ENCODE measurements at places on chromosomes 16 and 17. TPM values are rescaled to one million over a fixed set of nuclear protein-coding genes. Genes with fewer than 3 reads are reported as not detected.

Gene NSF
- 56.4 TPM for total RNA-seq

- DNase-seq, result no peak
Observed at GRCh38 chr17:13678361-13678760, 76.6 kb upstream of the HS3ST3A1 start.

Gene KRTAP9-1
- not detected for total RNA-seq

Gene TLK2
- total RNA-seq, result 29.1 TPM

Gene SLC38A7
- total RNA-seq, result 23.7 TPM

DNA sequence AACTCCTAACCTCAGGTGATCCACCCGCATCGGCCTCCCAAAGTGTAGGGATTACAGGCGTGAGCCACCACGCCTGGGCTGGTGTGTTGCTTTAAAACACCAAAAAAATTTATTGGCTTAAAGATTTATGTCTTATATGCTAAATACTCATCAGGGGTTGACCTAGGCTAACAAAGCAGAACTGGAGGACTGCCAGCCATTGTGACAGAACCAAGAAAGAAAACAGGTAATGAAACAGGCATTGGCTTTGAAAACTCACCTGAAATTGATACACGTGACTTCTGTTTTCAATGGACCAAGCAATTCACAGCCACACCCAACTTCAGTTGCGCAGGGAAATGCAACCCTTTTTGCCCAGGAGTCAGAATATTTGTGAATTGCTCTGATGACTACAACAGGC, 4.9 kb upstream of the PHAF1 start:
- no peak for DNase-seq

DNA sequence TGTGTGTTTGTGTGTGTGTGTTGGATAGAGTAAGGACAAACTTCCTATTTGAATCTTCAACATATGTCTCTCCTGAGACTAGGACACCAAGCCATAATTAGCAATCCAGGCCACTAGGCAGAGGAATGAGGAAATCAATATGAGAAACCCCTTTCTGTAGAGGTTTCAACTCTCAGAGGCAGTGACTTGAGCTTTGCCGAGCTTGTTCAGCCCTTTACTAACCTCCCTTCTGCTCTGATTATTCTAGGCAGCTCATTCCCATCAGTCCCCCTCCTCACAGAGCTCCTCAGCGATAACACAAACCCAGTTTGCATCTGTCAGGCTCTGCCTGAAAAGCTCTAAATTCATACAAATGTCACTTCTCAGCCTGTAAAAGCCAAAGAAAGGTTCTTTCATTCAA, 1030.3 kb downstream of the CDH8 start:
- DNase-seq, result no peak

Gene NT5M
- total RNA-seq, result 1.4 TPM

- DNase-seq, result no peak
Observed at GRCh38 chr16:29649588-29650494, 13.2 kb upstream of the SPN start.

Gene KRT15
- 1.5 TPM for total RNA-seq

Gene CCL1
- total RNA-seq, result not detected

- DNase-seq, result no peak
Observed at GRCh38 chr16:70750893-70751467, 50.0 kb downstream of the VAC14 start.

GRCh38 chr16:66578651-66579531, at the start of gene CMTM2:
Gene CMTM2, plus strand, starts transcription at chr16:66579463. Its CDS starts 145 bp downstream, at chr16:66579608.
- no peak for DNase-seq

GRCh38 chr16:57998486-57998885, 2.0 kb downstream of the ZNF319 start:
- peak; percentile 68 for DNase-seq

Gene NXN
- 51.8 TPM for total RNA-seq

Gene NPB
- total RNA-seq, result not detected

- no peak for DNase-seq
Observed at GRCh38 chr16:22648141-22648540, 137.4 kb downstream of the NPIPB5 start.

DNA sequence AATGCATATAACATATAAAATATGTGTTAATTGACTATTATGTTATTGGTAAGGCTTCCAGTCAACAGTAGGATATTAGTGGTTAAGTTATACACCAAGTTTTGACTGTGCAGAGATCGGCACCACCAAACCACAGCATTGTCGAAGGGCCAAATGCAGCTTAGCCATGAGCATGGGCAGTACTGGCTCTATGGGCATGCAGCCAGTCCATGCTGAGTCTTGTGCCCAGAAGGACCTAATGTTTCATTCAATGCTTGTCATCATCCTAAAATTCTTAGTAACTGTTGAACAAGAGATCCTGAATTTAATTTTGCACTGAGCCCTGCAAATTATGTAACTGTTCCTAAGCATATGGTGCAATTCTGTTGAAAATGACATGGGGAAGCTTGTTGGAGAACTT, 233.4 kb upstream of the HS3ST3A1 start:
- DNase-seq, result peak; percentile 14

- DNase-seq, result no peak
Observed at GRCh38 chr17:58039975-58040374, 32.9 kb upstream of the SRSF1 start.

DNA sequence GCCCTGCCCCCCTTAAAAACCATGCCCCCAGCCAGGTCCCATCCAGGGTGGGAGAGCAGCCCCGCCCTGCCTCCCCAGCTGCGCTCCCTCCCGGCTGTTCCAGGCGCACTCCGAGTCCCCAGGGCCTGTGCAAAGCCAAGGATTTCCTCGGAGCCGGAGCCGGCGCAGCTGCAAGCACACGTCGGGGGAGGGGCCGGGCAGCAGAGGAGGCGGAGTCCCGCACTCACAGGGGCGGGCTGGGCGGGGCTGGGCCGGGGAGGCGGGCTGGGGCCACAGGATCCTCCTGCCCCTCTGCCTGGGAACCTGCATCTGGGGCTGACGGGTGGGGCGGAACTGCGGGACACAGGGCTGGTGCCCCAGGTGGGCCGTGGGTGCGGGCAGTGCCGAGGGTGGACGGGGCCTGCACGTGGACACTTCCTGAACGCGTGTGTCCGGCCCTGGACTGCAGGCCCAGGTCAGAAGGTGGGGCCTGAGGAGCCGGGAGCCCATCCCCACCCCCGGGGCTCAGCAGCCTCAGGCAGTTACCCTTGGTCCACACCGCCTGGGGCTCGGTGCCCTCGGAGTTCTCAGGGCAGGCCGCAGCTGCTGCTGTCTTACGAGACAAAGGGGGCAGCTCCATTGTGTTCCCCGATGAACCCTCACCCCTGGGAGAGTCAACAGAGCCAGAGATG, 24.0 kb upstream of the SSTR5 start:
- no peak for DNase-seq

DNA sequence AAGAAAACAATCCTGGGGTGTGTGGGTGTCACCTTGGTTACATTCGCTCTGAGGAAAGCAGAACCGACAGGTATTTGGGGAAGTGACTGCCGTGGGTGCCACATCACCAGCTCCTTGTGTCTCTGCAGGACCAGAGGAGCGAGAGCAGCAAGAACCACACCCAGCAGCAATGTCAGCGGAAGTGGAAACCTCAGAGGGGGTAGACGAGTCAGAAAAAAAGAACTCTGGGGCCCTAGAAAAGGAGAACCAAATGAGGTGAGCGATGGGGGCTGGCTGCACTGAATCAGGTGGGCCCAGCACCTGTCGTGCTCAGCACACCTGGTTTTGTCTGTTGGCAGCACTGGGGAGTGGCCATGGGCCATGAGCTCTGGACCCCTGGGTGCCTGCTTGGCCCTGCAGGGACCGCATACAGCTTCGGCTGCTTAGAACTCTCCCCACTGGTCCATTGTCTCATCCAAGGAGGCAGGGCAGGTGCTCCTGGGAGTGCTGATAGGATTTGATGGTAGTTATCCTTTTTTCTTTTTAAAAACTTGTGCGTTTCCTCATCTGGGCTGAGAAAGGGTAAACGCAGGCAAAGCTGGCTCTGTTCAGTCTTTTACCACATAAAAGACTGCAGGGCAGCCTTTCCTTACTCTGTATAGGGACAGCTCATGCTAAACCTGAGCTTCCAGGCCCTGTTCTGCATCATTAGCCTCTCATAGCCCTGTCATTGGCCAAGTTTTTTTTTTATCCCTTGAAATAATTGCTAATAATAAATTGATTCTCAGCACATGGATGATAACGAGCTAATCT, 29.4 kb downstream of the HMOX2 start:
- no peak for DNase-seq

DNA sequence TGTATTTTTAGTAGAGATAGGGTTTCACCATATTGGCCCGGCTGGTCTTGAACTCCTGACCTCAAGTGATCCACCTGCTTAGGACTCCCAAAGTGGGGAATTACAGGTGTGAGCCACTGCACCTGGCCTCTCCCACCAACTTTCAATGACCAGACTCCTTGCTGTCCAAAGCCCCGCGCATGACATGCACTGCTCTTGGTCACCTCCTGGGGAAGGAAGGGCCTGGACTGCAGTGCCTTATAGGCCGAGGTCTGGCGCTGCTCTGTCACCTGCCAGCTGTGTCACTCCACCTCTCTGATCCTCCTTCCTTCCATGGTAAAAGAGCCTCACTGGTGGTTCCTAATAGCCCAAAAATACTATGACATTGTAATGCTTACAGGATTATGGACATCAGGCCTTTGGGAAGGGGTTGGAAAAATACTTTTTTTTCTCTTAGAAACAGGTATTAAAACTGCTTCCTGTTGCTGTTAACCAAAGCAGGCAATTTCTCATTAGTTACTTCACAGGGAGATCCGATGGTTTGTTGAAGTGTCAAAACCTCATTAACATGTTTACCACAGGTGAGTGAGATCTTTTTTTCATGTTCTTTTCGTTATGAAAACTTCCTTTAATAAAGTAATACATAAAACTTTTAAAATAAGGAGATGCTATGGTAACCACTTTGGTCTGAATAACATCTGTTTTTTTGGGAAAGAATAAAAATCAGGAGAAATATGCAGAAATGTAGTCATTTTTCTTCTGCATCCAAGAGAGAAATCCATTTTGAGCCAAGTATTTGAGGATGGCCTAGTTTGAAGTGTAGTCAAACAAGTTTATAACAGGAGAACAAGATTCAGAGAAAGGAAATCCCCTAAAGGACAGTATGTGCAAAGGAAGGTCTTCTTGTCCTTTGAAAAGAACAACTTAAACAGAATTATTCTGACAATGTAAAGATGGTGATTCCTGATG, 35.5 kb downstream of the GRB7 start:
- no peak for DNase-seq

DNA sequence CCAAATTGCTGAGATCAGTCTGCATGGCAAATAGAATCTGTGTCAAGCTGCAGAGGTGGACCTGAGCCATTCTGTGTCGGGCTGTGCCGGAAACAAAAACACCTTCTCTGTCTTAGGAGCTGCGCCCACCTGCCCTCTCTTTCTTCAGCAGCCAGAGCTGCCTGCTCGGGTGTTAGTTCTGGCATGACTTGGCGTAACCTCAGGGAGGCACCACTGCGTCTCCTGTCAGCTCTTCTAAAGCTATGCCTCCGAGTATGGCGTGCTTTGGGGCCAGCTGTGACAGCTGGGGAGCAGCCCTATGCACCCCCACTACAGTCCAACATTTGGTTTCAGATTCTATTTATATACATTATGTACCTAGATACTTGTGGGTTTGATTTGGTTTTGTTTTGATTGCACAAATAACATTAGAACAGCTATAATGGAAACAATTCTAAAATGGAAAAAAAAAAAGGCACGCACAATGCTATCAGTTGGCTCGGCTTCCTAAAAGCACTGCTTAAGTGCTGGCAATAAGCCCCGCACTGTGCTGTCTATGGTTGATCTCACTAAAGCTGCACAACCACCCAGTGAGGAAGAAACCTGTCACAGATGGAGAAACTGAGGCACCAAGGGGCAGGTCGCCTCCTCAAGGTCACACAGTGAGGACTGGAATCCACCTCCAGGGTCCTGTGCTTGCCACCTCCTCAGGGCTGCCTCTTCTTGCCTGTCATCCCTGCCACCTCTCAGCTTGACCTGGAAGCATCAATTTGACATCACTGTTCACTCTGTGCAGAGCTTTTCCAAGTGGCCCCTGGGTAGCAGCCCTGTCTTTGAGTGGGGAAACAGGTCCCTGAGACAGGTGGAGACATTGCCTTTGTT, 18.7 kb upstream of the ADGRG1 start:
- no peak for DNase-seq

Gene MT1M
- not detected for total RNA-seq

Gene PRR11
- total RNA-seq, result 13.0 TPM

- DNase-seq, result no peak
Observed at GRCh38 chr16:9170470-9170869, 79.0 kb downstream of the HAPSTR1 start.

DNA sequence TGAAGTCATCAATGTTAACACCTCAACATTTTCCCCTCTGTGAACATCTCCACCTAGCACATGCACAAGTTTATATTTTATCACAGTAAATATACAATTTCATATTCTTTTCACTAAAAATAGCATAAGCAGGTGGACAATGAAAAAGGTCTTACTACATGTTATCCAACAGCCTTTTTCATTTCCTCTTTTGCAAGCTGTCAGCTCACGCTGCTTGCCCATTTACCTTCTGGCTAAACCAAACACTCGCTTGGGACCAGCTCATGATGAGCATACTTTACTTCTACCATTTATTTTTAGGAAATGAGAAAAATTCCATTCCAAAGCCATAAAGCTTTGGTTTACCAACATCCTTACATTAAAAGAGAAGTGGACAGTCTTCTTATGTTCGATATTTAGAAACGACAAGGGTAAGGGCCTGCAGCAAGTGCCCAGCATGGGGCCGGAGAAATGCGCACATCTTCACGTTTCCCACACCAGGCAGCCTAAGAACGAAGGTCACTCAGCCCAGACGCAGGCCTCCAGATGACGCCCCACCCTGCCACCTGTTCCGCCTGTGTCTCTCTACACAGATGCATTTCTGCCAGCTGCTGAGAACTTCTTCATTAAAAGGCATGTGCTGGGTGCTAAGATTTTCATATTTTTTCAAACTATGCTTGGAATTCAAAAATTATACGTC, 13.9 kb downstream of the SNN start:
- no peak for DNase-seq

- no peak for DNase-seq
Observed at GRCh38 chr16:21184834-21185233, 26.4 kb downstream of the LDAF1 start.

DNA sequence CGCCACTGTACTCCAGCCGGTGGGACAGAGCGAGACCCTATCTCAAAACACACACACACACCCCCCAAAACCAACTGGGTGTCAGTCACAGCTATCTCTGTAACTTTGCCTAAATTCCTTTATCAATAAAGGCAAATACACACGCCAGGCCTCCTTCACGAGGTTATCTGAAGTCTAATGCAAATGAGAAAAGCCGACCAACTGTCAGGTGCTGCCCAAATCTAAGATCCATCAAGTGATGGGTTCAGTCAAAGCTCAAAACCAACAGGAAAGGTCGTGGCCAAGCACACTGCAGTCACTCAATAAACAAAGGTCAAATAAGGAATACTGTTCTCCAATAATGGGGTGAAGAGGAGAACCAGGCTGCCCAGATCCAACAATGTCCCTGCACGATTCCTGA, 1.1 kb downstream of the ANKFY1 start:
- DNase-seq, result no peak

GRCh38 chr17:78795861-78796516, 13.9 kb upstream of the CYTH1 start:
- no peak for DNase-seq

Gene TPSD1
- total RNA-seq, result not detected

Gene LIMD2
- total RNA-seq, result 27.8 TPM

All from H4 (cell line).